ENCODE measurements at places on chromosomes 3 and 15. TPM values are rescaled to one million over a fixed set of nuclear protein-coding genes. Genes with fewer than 3 reads are reported as not detected.
A peak's percentile ranks its signal among the peaks of the same experiment; 100 is the strongest.

ENTPD3 gene
- total RNA-seq, result 5.6 TPM

GRCh38 chr15:65762399-65762798, 29.7 kb downstream of the DENND4A start:
- no peak for DNase-seq

- DNase-seq, result no peak
Measured at GRCh38 chr3:129582799-129583198, 23.7 kb downstream of the PLXND1 start.

GRCh38 chr3:150589759-150590158, 13.4 kb upstream of the SELENOT start:
- peak; percentile 18 for DNase-seq

DNA sequence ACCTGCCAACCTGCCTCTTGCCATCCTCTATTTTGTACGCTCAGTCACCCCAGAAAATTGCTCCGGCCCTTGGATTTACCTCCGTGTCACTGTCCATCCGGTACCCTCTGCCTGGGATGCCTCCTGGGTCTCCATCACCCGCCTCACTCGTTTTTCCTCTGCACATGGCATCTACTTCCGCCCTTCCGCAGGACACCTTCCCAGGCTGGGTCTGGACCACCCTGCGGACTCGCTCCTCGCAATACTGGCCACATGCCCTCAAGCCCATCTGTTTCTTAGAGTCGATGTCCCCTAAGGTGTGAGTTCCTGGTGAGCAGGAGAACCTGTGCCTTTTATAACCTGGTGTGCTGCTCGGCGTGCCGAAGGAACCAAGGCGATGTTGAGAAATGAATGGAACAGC, 58.5 kb downstream of the APBA2 start:
- DNase-seq, result no peak

OCA2 gene
- total RNA-seq, result 16.0 TPM

GRCh38 chr3:94167796-94168195, 104.9 kb downstream of the NSUN3 start:
- DNase-seq, result no peak

DNA sequence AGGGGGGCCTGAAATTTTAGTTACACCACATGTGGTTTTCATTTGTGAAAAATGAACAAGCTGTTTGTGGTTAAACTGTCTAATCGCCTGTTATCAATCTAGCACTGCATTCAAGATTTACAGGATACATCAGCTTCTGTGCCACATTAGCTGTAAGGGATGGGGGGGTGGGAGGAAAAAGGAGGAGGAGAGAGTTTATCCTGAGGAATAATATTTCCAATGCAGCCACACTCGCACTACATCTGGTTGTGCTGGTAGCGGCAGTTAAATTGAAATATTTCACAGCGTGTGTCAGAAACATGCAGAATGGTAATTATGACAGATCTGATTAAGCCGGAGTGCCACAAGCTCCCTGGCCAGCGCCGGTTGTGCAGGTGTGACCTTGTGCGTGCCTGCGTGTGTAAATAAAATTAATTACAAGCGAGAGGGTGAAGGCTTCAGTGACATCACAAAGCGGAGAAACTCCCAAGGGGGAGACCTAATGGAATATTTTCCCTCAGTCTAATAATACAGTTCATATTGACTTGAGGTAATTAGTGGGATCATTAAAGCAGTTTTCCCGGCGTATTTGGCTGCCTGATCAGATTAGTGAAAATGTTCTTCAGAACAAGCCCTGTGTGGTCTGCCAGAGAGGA, 55.5 kb downstream of the SATB1 start:
- no peak for DNase-seq
